Activated CD8-positive, alpha-beta memory T cell treated with anti-CD3 and anti-CD28 coated beads, Interleukin-2, amount 10 ng/mL, durations not matched to agents 7 days and 5 days (primary cell): ENCODE measurements at places on chromosomes 12 and 14. TPM values are rescaled to one million over a fixed set of nuclear protein-coding genes. Genes with fewer than 3 reads are reported as not detected.

SLC2A13 gene
- 8.0 TPM for total RNA-seq

ACRBP gene
- total RNA-seq, result 2.0 TPM

GRCh38 chr12:120964298-120964697 is 14.0 kb upstream of the HNF1A start:
- DNase-seq, result no peak

DNA sequence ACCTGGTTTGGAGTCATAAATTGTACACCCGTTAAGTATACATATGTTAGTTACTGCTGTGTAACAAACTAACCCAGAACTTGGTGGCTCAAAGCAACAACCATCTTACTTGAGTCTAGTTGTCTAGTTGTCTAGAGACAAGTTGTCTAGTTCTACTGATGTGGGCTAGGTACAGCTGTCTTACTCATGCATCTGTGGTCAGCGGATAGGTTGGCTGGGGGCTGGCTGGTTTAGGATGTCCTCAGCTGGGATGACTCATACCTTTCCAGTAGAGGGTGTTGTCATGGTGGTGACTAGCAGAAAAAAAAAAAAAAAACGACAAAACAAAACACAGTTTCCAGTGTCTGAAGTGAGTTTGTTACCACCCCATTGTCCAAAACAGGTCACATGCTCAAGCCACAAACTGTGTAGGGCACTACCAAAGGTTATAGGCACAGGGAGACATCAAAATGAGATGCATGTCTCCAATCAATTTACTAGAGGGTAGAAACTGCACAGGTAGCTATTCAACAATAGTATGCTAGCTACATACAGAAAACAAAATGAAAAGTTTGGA is 680.3 kb downstream of the MED13L start:
- no peak for DNase-seq

DNA sequence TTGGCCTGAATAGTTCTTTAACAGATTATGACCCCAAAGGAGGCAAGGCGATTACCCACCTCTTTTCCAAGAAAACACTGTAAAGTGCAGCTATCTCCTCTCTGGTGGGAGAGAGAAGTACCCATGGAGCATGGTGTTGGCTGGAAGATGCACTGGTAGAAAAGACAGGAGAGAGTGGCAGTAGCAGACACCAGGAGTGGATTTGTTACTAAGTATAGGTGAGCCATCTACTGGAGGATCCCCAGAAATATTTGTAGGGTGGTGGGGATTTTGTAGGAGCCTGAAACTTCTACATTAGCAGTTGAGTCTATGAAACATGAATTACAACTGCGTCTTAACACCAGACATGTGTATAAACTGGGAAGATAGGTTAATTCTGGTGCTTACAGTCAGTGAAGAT is 148.0 kb downstream of the SLC38A4 start:
- no peak for DNase-seq

- no peak for DNase-seq
Measured at GRCh38 chr14:66638689-66639088, 130.7 kb downstream of the GPHN start.

DNA sequence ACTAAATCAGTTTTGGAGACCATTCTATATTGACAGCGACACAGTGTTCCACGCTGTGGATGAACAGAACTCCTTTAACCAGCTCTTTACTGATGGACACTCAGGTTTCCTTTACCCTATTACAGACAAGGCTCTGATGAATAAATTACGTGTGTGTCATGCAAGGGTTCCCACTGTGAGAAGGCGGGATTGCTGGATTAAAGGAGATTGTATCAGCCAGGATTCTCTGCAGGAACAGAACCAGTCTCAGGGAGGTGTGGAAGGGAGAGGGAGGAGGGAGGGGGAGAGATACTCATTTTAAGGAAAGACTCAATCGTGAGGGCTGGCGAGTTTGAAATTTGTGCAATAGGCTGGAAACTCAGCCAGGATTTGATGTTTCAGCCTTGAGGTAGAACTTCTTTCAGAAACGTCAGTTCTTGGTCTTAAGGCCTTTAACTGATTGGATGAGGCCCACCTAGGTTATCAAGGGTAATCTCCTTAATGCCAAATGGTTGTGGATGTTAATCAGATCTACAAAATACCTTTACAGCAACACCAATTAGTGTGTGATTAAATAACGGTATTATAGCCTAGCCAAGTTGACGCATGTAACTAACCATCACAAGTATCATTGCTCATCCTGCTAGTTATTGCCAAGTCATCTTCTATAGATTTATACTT is 104.0 kb downstream of the GCH1 start:
- no peak for DNase-seq

DNA sequence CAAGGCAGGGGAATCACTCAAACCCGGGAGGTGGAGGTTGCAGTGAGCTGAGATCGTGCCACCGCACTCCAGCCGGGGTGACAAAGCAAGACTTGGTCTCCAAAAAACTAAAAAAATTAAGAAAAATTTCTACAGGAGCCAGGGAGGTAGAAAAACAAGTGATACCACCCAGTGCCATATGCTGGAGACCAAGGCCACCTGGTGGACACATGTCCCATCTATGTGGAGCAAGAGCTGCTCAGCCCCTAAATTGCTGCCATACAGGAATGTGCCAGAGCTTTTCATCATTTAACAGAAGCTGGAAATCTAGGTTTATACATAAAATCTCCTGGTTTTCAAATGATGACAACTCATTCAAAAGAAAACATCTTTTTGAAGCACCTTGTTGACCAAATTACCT is 61.4 kb upstream of the ELK3 start:
- no peak for DNase-seq

DNA sequence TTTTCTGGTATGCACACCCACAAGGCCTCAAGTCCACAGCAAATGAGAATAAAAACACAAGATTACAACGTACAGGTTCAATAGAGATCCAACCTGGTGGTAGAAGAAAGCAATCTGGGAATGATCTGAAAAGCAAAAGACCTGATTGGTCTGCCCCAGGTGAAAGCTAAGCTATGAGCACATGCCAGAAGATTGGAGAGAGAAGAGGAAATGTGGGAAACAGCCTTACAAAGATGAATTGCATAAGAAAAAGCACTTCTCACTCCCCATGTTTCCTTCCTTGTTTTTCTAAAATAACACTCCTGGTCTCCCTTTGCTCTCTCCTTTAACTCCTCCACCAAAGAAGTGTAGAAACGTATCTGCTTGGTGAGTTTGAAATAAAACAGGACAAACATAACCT is 77.3 kb upstream of the ANO6 start:
- no peak for DNase-seq
